Ascending aorta (tissue), 2 donors: ENCODE measurements at places on chromosomes 13 and 19. TPM values are rescaled to one million over a fixed set of nuclear protein-coding genes. Genes with fewer than 3 reads are reported as not detected.

The SELENOV gene
- not detected for total RNA-seq

The RETN gene
- total RNA-seq: not detected

The NRTN gene
- total RNA-seq: 0.85 TPM

The ATP4A gene
- total RNA-seq: not detected

The PRR20B gene
- not detected for total RNA-seq

The MUC16 gene
- total RNA-seq: 0.32 TPM

DNA sequence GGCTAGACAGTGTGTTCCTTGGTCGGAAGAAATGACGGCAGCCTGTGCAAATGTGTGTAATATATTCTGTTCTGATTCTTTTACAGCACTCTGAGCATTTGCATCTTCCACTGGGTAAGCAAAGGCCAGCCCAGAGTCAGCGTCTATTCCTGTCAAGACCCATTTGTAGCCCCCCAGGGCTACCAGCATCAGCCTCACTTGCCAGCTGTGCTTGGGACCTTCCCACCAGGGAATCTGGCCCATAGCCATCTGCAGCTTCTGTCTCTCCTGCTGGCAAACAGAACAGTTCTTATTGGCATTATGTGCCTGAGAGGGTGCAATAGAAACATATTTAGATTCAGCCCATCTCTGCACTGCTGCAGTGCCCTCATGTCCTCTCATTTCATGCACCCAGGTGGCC lies 6.0 kb upstream of the IGLON5 start:
- peak; percentile 31 for DNase-seq
- H3K27ac ChIP-seq: no peak overlapping the region
- H3K27me3 ChIP-seq: no peaks in the 10 kb centered on the region
- no peak overlapping the region for H3K4me3 ChIP-seq
- H3K4me1 ChIP-seq: no peaks in the 10 kb centered on the region

GRCh38 chr19:9673912-9674662 lies 813 bp downstream of the ZNF562 start:
- no peak for DNase-seq
- H3K4me1 ChIP-seq: peaks cover 3% of the 10 kb centered on the region
- peak overlapping the region; percentile 85 for H3K4me3 ChIP-seq
- H3K36me3 ChIP-seq: peaks cover 18% of the 10 kb centered on the region
- no peaks in the 10 kb centered on the region for H3K27me3 ChIP-seq
- H3K27ac ChIP-seq: peak overlapping the region; percentile 84

DNA sequence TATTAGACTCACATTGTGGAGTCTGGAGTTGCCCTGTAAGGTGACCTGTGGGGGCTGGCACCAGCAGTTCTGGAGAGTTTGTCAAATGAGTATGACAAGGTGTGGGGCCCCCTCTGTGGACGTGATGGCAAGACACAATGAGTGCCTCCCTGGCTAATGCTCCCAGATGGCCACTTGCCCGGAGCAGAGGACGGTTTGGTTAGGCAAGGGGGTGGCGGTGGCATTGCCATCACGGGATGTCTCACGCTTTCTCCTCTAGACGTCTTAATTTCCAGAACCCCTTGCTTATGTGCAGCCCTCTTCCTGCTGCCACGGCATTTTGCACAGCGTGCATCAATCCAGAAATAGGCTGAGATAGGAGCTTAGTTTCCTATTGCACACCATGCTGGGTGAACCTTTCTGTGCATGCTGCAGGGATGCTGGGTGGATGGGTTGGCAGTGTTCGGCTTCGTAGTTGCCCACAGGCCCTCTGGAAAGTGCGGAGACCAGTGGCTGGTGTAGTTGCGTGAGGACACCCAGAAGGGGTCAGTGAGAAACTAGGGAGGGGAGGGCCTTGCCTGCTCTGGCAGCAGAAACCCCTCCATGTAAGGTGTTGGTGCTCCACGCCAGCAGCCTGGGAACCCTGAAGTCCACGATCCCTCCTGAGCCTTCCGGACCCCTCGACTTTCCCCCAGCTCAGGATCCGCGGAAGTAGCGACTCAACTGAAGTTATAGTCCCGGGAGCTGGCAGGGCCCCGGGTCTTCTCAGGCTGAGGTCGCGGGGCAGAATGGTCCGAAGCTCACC lies 18.1 kb upstream of the LRP3 start:
- H3K4me3 ChIP-seq: peak overlapping the region; percentile 76
- peak overlapping the region; percentile 91 for H3K27ac ChIP-seq
- no peaks in the 10 kb centered on the region for H3K27me3 ChIP-seq
- H3K36me3 ChIP-seq: no peaks in the 10 kb centered on the region

DNA sequence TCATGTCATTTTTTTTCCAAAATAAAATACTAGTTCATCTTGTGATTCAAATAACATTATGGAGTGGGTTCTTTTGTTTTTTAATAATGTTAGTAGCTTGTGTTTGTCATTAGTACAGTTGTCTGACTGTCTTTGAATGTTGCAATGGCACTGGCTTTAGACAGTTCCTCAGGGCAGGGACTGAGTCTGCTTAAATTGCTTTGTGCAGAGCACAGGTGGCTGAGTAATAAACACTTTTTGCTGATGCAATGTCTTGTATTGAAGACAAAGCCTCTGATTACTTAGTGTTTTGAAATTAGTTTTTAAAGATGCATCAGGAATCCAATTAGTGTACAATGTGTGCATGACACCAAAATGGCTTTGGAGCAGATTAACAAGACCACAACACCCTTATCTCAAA lies 88.7 kb upstream of the PCDH9 start:
- no peak overlapping the region for H3K27ac ChIP-seq
- no peaks in the 10 kb centered on the region for H3K27me3 ChIP-seq

DNA sequence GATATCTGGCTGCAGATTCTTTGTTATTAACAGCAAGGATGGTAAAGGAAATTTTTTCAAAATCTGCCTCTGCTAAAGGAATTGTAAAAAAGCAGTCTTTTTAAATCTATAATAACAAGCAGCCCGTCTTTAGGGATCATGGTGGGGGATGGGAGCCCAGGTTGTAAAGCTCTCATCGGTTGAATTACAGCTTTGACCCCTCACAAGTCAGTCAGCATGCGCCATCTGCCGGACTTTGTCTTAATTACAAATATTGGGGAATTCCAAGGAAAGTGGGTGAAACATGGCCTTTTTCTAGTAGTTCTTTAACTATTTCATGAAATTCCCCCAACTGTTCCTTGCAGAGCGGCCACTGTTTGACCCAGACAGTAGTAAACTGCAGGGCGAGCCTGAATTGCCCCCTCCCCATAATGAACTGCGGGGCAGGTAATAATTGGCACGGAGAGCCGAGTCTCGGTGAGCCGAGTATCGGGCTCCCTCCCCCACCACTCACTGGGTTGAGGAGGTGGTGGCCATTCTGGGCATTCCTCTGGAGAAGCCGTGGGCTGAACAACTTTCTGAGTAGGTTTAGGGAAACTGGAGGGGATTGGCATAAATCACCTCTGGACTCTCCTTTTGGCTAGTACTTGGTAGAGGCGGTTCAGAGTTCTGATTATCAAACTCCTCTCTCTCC lies 11.6 kb downstream of the ZNF578 start:
- no peak overlapping the region for H3K27ac ChIP-seq
- no peaks in the 10 kb centered on the region for H3K36me3 ChIP-seq
- H3K4me3 ChIP-seq: no peak overlapping the region
- no peaks in the 10 kb centered on the region for H3K27me3 ChIP-seq
- no peaks in the 10 kb centered on the region for H3K4me1 ChIP-seq
- no peak for DNase-seq

DNA sequence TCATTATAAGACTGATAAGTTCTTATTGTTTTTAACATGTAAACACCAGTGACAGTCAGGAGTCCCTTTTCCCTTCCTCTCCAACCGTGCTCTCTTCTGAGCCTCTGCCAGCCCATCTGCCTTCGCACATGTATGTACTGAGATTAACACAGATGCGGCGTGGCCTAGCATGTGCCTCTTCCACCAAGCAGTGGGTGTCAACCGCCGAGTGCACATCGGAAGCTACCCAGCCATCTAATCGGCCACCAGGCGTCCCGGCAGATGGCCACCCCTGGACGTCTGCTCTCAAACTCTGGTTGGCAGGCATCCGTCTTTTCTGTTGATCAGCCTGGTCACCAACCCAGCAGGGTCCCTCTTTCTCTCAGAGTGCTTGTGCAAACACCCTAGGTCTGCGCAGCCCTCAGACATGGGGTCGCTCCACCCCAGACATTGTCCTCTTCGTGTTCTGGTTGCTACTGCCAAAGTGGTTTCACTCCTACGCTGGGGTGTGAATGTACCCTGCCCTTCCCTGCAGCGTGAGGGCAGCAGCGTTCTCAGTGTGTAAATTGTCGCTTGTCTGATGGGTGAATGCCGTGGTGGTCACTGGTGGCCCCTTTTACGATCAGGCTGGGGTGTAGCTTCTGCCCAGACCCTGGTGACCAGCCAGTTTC lies 57.7 kb upstream of the LDLR start:
- no peaks in the 10 kb centered on the region for H3K27me3 ChIP-seq
- peaks cover 85% of the 10 kb centered on the region for H3K36me3 ChIP-seq
- peaks cover 4% of the 10 kb centered on the region for H3K4me1 ChIP-seq
- no peak for DNase-seq

GRCh38 chr19:17109962-17110598 lies 34.5 kb downstream of the MYO9B start:
- peak overlapping the region; percentile 91 for H3K27ac ChIP-seq
- H3K27me3 ChIP-seq: no peaks in the 10 kb centered on the region
- peaks cover 11% of the 10 kb centered on the region for H3K36me3 ChIP-seq
- peak; percentile 75 for DNase-seq
- no peak overlapping the region for H3K4me3 ChIP-seq

GRCh38 chr19:18499055-18499775 lies 22.7 kb downstream of the ELL start:
- peaks cover 79% of the 10 kb centered on the region for H3K4me1 ChIP-seq
- H3K36me3 ChIP-seq: no peaks in the 10 kb centered on the region
- no peaks in the 10 kb centered on the region for H3K27me3 ChIP-seq
- H3K27ac ChIP-seq: peak overlapping the region; percentile 81
- no peak overlapping the region for H3K4me3 ChIP-seq
- no peak for DNase-seq

DNA sequence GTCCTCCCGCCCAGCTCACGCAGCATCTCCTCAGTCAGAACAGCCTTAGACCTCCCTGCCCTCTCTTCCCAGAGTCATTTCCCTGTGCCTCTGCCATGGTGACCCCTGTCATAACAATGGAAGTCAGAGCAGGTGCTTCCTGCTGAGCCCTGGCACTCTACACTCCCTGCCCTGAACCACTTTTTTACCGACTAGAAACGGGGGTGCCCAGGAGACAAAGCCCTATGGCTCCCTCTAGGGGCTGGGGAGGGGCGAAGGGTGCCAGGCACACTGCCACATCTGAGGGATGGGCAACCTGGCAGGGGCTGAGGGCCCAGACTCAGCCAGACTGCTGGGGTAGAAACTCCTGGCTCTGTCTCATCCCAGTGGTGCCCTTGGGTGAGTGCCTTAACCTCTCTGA lies 16.4 kb downstream of the ZNF574 start:
- H3K27ac ChIP-seq: no peak overlapping the region
- H3K36me3 ChIP-seq: no peaks in the 10 kb centered on the region
- no peaks in the 10 kb centered on the region for H3K4me1 ChIP-seq
- no peak overlapping the region for H3K4me3 ChIP-seq

GRCh38 chr19:46218160-46218559 lies 11.4 kb upstream of the IGFL1 start:
- H3K27me3 ChIP-seq: no peaks in the 10 kb centered on the region
- DNase-seq: no peak
- H3K36me3 ChIP-seq: no peaks in the 10 kb centered on the region
- H3K4me3 ChIP-seq: no peak overlapping the region

DNA sequence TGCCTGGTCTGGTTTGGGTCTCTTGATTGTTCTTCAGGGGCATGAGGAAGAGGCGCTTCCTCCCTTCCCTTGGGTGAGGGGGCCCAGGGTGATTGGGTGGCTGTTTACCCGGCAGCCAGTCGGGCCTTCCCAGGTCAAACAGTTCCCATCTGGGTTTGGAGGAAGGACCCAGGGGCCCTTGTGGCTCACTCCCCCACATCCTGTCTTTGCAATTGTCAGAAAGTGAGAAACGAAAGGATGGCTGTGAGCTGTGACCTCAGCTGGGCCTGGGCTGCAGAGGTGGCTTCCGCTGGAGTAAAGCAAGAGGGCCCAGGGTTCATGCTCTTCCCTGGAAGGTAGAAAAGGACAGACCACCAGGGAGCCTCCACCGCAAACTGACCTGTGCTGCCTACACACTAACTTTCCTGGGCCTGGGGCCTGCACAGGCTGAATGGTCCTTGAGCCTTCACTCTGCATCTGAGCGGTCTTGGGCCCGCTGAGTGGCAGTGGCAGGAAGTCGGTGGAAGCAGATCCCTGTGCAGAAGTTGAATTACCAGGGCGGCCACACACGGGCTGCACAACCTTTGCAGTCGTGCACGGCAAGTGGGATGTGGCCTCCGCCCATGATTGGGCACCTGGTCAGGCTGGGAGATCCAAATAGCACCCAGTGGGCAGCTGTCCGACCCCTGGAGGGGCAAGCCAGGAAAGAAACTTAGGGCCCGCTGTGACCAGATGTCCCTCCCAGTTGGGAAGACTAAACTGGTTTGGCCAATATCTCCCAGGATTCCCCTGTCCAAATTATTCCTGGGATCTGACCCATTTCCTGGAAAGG lies 5.3 kb upstream of the CD79A start:
- H3K27me3 ChIP-seq: no peaks in the 10 kb centered on the region
- H3K36me3 ChIP-seq: peaks cover 51% of the 10 kb centered on the region
- no peak for DNase-seq

- no peak overlapping the region for H3K27ac ChIP-seq
- H3K4me3 ChIP-seq: no peak overlapping the region
- H3K36me3 ChIP-seq: no peaks in the 10 kb centered on the region
These were observed 18.3 kb upstream of the IRS2 start for GRCh38 chr13:109804654-109805053.

GRCh38 chr13:111212517-111212873 lies 97.4 kb downstream of the ARHGEF7 start:
- H3K27me3 ChIP-seq: no peaks in the 10 kb centered on the region
- peak overlapping the region; percentile 60 for H3K27ac ChIP-seq
- no peaks in the 10 kb centered on the region for H3K36me3 ChIP-seq
- H3K4me1 ChIP-seq: peaks cover 8% of the 10 kb centered on the region
- no peak for DNase-seq

- DNase-seq: no peak
- H3K36me3 ChIP-seq: no peaks in the 10 kb centered on the region
- no peaks in the 10 kb centered on the region for H3K4me1 ChIP-seq
- H3K27me3 ChIP-seq: no peaks in the 10 kb centered on the region
- no peak overlapping the region for H3K27ac ChIP-seq
These were observed 800.4 kb downstream of the DIAPH3 start for GRCh38 chr13:59363313-59363712.

- no peaks in the 10 kb centered on the region for H3K36me3 ChIP-seq
- peaks cover 3% of the 10 kb centered on the region for H3K4me1 ChIP-seq
- DNase-seq: peak; percentile 70
- no peaks in the 10 kb centered on the region for H3K27me3 ChIP-seq
- H3K4me3 ChIP-seq: peak overlapping the region; percentile 99
- H3K27ac ChIP-seq: peak overlapping the region; percentile 96
These were observed 632 bp upstream of the MTIF3 start for GRCh38 chr13:27450921-27451471.
